Stimulated activated CD8-positive, alpha-beta memory T cell treated with anti-CD3 and anti-CD28 coated beads, Interleukin-15, amount 100 ng/mL, for 24 hours (primary cell): ENCODE measurements at places on chromosomes 7 and 10.

DNA sequence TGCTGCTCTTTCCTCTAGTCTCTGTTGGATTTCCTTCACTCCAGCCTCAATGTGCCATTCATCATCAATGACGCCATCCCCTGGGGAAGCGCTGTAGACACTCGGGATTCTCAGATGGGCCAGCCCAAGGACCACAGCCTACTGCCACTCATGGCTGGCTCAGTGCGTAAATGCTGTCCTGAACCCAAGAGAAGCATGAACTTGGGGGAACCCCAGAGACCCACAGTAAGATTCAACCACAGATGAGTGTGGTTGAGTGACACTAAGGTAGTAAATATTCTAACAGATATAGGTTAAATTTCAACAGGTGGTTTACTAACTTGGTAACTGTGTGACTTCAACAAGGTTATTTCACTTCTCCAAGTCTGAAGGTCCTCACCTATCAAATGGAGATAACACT is 304.1 kb downstream of the GRM8 start:
- DNase-seq, result no peak

DNA sequence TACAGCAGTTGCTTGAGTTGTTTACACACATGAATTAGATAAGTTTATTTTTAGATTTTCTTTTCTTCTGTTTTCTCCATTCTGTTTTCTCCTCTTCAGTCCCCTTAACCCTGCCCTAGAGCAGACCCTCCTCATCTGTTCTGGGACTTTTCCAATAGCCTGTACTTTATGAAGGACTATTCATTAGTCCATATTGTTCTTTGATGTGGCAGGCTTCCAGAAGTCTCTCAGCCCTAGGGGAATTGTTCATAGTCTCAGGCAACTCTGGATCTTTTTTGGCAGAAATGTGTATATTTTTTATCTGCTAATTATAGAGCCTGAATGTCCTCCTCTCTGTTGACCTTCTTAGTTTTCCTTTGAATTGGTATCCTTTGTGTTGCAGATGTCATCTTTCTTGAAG is 25.4 kb downstream of the KAT6B start:
- DNase-seq, result no peak

GRCh38 chr7:118352867-118353453 is 128.5 kb downstream of the ANKRD7 start:
- DNase-seq, result no peak

- DNase-seq, result no peak
These were observed 2.8 kb upstream of the AHCYL2 start for GRCh38 chr7:129222064-129222463.

- no peak for DNase-seq
These were observed 4.4 kb downstream of the SHTN1 start for GRCh38 chr10:117000580-117000979.

DNA sequence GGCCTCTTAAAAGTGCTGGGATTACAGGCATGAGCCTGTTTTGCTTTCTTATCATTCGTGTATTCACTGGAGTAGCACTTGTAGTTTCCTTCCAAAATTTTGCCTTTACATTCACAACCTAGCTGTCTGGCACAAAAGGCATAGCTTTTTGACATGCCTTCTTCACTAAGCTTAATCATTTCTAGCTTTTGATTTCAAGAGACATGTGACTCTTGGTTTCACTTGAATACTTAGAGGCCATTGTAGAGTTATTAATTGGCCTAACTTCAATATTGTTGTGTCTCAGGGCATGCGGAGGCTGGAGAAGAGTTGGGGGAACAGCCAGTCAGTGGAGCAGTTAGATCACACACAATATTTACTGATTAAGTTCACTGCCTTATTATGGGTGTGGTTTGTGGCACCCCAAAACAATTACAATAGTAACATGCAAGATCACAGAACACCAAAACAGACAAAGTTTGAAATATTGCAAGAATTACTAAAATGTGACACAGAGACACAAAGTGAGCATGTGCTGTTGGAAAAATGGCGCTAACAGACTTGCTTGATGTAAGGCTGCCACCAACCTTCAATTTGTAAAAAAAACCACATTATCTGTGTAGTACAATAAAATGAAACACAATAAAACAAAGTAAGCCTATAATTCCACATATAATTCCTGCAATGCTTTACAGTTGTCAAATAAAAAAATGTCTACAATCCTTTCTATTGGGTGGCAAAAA is 43.1 kb downstream of the BRAF start:
- no peak for DNase-seq

GRCh38 chr7:36019980-36020379 is 133.1 kb upstream of the EEPD1 start:
- no peak for DNase-seq

DNA sequence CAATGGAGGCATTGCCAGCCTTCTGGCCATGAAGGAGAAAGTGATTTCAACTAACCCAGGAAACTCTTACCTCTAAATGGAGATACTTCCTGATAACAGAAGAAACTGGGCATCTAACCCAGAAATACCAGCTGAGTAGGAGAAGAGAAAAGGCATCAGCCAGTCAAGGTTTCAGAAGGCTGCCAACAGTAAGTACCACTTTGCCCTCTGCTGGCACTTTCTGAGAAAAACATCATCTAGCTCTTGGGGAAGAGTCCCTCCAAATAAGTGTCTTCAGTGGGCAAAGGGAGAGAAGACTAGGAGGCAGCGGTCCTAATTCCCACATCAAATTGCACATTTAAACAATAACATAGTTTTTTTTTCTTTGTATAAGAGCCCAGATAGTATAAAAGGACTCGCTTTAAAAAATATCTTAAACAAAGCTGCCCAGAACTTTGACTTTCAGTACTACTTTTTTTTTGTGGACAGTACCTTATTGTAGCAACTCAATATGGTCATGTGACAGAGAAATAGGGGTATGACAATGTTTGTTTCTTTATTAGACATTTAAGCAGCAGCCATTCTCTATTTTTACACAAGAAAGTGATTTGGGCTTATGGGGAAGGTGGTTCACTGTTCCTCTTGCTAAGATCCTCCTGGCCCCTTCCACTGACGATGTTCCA is 157.3 kb downstream of the CTTNBP2 start:
- DNase-seq, result no peak

DNA sequence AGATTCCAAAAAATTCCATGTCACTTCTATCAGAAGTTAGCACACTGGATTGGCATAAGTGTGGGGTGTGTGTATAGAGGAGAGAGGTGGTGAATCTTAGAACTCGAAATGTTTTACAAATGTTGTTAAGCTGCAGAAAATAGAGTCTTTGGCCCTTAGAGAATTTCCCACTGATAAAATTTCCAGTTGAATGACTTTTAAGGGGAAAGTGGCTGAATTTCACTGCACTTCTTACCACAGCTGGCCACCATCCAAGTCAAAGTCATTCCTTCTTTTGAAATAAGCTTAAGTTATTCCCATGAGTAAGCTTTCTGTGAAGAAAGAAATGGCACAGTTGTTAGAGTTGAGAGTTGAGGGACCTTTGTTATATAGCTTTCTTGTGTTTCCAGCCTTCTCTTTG is 13.9 kb downstream of the VCL start:
- DNase-seq, result no peak

DNA sequence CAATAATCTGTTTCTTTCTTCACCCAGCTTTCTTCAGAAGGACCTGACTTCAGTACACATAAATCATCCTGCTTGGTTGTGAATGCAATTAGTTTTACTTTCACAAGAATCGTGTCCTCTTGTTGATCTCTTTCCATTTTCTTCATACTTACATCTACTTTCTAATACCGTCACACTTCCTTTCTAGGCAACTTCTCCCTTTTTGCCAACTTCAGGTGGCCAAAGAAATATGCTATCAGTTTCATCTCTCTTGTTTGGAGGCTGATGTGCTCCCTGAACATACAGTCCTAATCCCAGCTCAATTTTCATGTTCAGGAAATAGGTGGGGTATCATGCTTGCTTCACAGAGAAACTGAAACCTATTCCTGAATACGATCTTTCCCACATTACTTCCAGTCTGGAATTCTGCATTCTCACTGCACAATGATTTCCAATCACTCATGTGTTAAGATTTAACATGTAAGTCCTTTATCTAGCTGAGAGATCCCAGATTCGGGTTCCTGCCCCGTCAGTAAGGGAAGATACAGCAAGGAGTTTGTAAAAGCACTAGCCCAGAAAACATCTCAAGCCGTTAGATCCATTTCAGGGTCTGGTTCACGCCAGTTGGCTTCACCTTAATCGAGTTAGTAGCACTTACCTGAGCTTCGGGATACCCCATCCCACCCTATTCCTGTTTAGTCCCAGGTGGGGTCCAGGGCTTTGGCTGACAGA is 994 bp downstream of the SLC25A28 start:
- DNase-seq, result no peak

- DNase-seq, result no peak
These were observed 86.0 kb downstream of the FANK1 start for GRCh38 chr10:125982260-125982948.

- no peak for DNase-seq
These were observed 436.0 kb upstream of the ADARB2 start for GRCh38 chr10:2173327-2173726.

DNA sequence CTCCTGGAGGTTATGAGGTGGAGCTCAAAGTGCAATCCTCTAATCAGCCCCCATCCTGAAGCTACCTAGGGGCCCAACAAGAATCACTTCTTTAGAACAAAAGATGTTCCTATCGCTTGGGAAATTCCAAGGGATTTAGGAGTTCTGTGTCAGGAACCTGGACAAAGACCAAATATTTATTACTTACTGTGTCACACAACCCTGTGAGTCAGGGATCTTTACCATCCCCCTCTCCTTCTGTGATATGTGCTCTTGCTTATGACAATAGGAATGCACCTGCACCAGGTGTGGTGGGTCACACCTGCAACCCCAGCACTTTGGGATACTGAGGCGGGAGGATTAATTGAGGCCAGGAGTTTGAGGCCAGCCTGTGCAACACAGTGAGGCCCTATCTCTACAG is 485.8 kb downstream of the PLXDC2 start:
- DNase-seq, result no peak

DNA sequence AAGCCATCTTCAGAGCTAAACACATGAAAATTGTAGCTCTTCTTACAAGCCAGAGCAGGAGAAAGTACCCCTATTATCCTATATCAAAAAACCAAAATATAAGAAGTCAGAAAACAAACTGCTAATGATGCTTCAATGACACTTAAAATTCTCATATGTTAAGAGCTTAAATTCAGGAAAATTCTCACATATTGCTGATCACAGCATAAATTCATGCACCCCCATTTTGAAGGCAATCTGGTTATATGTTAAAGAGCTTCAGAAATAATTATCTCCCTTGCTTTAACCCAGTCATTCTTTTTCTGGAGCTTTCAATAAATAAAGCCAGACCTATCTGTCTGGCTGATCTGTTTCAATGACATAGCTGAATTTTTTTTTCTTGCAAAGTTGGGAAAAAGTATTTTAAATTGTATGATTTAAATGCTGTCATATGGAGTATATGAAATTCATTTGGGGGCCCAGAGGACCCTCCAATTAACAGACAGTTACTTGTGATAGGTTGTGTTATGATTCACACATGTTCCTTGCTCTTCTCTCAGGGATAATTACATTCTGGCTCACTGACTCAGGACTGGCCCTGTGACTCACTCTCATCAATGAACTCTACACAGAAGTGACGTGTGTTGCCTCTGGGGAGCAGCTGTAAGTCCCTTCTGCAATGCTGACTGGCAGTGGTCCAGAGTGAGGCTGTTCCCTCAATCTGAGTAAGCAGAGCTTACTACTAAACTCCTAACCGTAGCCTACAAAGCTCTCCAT is 85.2 kb downstream of the HGF start:
- DNase-seq, result no peak

DNA sequence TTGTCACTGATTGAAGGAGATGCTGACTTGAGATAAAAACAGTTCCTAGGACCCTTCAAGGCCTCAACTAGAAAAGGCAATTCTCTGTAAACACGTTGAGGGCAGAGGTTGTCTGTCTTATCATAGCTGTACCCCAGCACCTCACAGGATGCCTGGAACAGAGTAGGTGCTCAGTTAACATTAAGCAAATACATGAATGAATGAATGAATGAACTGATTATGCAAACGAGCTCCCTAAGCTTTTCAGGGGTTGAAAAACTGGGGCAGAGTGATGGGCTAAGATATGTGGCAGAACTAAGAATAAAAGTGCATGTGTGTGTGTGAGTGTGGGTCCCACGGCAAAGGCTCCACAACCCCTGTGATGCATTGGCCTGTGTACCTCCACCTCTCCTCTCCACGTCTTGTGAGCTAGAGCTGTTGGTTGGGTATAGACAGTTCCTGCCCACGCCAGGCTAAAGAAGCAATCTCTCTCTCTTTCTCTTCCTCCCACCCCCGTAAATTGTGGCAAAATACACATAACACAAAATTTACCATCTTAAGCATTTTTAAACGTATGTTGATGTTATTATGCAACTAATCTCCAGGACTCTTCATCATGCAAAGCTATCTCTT is 20.9 kb upstream of the SMC3 start:
- DNase-seq, result no peak

GRCh38 chr10:117167789-117168674 is 29.3 kb upstream of the KCNK18 start:
- DNase-seq, result peak; percentile 53

GRCh38 chr7:46814516-46815250 is 767.2 kb downstream of the TNS3 start:
- DNase-seq, result no peak

GRCh38 chr7:80740778-80741545 is 102.5 kb downstream of the CD36 start:
- no peak for DNase-seq

- DNase-seq, result no peak
These were observed 486 bp downstream of the CACNA2D1 start for GRCh38 chr7:82443036-82443546.

DNA sequence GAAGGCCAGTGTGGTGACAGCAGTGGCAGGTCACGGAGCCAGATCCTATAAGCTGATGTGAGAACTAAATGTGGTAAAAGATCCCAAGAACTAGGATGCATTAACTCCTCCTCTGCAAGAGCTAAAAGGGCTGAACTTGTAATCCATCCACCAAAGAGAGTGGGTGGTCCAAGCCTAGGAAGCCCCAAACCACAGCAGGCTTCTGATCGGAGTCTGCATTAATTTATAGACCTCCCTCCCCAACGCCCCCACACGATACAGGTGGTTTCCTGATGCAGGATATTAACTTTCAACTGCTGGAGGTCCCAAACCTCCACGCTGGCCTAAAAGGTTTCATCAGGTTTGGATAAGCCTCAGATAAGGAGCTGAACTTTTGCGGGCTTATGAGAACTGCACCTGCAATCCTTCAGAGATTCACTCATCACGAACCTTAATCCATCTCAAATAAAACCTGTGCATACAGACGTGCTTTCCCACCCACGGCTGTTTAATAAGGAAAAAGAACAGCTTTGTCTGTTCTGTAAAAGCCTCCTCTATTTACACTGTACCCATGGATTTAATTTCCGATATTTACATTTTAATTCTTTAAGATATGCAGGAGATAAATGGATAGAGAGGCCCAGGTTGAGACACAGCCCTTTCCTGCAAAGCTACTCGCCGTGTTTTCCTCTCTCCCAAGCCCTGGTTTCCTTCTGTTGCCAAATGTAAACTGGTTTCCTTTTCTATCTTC is 74.9 kb downstream of the GFRA1 start:
- no peak for DNase-seq
